Activated T-cell treated with anti-CD3 and anti-CD28 coated beads, Interleukin-2, amount 50 U/mL, for 4 hours (primary cell): ENCODE measurements at places on chromosomes 2 and 18. TPM values are rescaled to one million over a fixed set of nuclear protein-coding genes. Genes with fewer than 3 reads are reported as not detected.

DNA sequence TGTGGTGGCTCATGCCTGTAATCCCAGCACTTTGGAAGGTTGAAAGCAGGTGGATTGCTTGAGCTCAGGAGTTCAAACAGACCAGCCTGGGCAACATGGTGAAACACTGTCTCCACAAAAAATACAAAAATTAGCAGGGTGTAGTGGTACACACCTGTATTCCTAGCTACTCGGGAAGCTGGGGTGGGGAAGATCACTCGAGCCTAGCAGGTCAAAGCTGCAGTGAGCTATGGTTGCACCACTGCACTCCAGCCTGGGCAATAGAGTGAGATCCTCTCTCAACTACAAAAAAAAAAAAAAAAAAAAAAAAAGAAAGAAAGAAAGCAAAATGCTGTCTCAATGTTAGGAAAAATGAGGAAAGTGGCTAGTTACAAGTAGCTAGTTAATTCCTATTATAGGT is 56.8 kb downstream of the TRIP12 start:
- no peak for DNase-seq

UGT1A8 gene
- total RNA-seq, result not detected

DNA sequence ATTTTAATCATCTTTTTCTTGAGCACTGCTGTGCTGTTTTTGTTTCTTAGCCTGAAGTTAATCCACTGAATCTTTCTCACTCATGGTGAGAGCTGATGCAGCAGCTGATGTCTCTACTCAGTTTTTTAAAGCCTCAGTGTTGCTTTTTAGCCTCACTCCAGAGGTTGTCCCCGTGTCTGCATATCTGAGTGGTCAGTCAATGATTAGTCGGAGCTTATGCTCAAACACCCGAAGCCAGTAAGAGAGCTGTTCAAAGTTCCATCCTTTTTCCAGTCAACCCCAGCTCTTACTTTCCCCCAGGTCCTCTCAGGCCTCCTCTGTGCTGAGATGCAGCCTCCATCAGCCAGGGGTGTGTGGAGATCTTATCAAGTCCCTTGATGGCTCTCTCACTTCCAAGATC is 81.1 kb downstream of the MBOAT2 start:
- DNase-seq, result no peak

GRCh38 chr2:62631160-62632085 is 74.1 kb upstream of the EHBP1 start:
- DNase-seq, result no peak

DNA sequence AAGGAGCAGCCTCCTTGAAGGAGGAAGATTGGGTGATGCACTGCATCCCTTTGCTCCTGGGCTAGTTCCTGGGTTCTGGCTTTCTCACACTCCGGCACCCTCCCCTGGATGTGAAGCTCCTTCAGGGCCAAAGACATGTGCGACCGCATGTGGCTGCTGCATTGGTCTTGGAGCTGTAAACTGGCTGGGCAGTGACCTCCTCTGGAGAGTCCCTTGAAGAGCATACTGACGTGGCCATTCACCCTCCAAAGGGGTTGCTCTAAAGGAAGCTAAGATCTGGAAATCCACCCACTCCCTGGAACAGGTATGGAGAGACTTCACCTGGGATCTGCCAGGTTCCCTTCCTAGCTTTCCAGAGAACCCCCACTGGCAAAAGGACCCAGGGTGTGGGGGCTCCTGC is 62.1 kb downstream of the TMEM17 start:
- no peak for DNase-seq

DNA sequence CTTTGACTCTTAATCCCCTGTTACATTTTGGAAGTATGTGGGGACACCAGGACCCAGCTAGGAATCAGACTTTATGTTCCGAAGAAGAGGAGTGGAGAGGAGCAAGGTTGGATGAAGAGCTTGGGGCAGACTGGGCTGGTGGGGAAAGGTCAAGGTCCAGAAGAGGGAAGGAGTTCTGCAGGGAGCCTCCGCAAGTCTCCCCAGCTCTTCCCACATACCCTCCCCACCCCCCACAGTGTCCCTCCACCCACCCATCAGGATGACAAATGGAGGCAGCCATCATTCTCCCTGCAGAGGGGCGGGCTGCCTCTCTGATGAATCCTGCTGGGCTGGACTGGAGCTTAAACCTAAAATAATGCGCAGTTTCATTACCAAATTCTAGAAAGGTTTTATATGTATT is 77.2 kb downstream of the ACKR3 start:
- no peak for DNase-seq

GRCh38 chr2:8110716-8111115 is 571.1 kb upstream of the ID2 start:
- no peak for DNase-seq

CYS1 gene
- total RNA-seq, result not detected

CREG2 gene
- total RNA-seq, result not detected

- no peak for DNase-seq
These were observed 717.4 kb downstream of the GALR1 start for GRCh38 chr18:77967071-77967470.
